Panc1 (cell line): ENCODE measurements at places on chromosomes 13 and 19. TPM values are rescaled to one million over a fixed set of nuclear protein-coding genes. Genes with fewer than 3 reads are reported as not detected.

NFIX gene
- total RNA-seq = 144 TPM

DNA sequence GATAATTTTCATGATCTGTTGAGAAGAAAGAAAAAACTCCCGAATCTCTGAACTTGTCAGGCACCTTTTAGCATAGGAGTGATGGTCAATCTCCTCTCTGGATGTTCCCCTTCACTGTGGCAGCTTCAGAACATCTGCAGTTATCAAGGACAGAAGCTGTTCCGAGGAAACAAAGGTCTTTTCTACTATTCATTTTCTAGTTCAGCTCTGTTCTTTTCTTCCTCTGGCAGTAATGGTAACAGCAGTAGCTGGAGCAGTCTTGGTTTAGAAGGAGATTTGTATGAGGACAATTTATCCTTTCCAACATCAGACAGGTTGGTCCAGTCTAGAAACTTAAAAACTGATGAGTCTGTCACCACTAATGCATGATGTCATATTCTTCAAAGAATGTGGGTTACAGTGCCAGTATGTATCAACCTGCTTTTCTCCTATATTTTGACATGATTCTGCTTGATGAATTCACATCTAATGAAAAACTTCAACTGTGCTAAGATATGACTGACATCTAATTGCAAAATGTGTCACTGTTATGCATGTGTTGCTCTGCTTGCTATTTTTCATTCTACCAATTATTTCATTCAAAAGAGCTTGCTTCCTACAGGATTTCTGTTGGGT lies 41.0 kb downstream of the AKAP11 start:
- no peaks in the 10 kb centered on the region; the same call in 1 of the 2 replicates for H3K36me3 ChIP-seq
- H3K27me3 ChIP-seq = no peaks in the 10 kb centered on the region
- no peaks in the 10 kb centered on the region for H3K4me1 ChIP-seq
- H3K4me3 ChIP-seq = no peak overlapping the region

DNA sequence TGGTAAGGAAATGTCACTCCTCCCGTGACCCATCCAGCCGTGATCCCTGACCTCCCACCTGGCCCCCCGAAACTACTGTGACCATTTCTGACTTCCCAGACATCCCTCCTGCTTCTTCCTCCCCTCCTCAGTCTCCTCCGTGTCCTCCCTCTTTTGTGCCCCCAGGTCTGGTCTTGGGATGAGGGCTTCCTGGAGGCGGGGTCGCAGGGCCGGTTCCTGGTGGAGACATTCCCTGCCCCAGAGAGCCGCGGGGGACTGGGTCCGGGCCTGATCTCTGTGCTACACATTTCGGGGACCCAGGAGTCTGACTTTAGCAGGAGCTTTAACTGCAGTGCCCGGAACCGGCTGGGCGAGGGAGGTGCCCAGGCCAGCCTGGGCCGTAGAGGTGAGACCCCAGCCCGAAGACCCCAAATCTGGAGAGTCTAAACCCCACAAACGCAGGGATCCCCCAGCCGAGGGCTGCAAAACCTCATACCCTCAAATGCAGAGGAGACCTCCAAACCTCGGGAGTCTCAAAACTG lies 5.0 kb downstream of the KIRREL2 start:
- H3K36me3 ChIP-seq = no peaks in the 10 kb centered on the region
- H3K4me1 ChIP-seq = peaks cover 3% of the 10 kb centered on the region; the same call in 1 of the 2 replicates
- no peak for DNase-seq
- H3K27ac ChIP-seq = no peak overlapping the region

DNA sequence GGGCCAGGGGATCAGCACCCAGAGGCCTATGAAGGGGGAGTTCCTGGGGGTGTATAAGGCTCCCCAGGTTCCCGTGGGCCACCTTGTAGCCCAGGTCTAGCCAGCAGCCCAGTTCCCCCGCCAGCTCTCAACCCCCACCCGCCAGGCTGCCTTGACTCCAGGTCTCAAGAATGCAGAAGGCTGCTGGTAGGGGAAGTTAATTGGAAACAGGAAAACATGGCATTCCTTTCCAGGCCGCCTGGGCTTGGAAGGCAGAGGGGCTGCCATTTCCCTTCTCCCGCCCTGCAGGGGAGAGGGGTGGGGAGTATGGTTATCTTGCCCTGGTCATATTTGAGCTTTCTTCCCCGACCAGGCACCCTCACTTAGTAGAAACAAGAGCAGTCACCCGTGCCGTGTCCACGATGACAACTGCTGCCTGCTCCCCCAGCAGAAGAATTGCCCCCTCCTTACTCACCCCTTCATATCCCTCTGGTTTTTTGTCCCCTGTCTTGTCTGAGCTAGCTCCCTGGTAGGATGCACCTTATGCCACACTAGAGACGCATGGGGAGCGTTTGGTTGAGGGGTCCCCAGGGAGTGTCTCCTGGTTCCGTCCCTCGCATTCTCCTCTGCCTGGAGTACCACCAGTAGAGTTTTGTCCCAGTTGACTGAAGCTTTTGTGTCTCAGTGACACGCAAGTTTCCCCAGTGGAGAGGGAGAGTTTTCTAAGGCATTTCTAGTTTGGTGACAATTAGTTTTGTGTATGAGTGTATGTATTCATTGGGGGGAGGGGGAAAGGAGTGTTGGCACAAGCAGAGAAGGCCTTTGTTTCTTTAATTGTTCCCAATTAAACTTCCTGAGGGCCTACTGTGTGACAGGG lies 4.5 kb downstream of the BICRA start:
- H3K36me3 ChIP-seq = no peaks in the 10 kb centered on the region
- H3K4me1 ChIP-seq = peaks cover 36% of the 10 kb centered on the region
- H3K27me3 ChIP-seq = no peaks in the 10 kb centered on the region
- DNase-seq = no peak

GRCh38 chr13:35920816-35921215 lies 210.4 kb downstream of the DCLK1 start:
- no peaks in the 10 kb centered on the region for H3K27me3 ChIP-seq
- DNase-seq = no peak
- no peak overlapping the region for H3K27ac ChIP-seq
- no peaks in the 10 kb centered on the region for H3K36me3 ChIP-seq
- H3K4me1 ChIP-seq = no peaks in the 10 kb centered on the region
